ENCODE measurements at places on chromosomes 1 and 21.
A peak's percentile ranks its signal among the peaks of the same experiment; 100 is the strongest.

- DNase-seq: no peak
These were observed 90.2 kb upstream of the SGIP1 start for GRCh38 chr1:66443793-66444192.

DNA sequence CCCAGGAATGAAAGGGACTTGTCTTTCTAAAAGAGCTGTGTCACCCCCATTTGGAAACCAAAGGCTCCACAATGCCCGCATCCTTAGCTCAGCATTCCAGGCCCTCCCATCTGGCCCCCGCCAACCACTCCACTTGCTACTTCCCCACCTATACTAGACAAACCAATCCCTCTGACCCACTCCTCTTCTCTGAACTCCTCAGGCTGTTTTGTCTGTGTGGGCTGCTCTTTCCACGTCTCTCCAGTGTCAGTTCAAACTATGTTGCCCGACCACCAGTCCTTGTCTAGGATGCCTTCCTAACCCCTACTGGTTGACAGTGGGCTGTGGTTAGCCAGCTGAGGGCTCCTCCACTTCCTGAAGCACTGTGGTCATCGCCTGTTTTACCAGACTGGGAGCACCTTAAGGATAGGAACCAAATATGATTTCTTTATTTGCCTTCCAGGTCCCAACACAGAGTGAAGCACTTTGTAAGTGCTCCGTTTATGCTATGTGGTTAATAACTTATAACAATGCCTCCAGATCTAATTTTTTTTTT, 8.1 kb upstream of the COA7 start:
- no peak for DNase-seq

GRCh38 chr1:105793536-105794146, 1262.8 kb upstream of the PRMT6 start:
- DNase-seq: peak; percentile 24

- no peak for DNase-seq
These were observed 19.2 kb upstream of the EPS8L3 start for GRCh38 chr1:109782927-109783326.

DNA sequence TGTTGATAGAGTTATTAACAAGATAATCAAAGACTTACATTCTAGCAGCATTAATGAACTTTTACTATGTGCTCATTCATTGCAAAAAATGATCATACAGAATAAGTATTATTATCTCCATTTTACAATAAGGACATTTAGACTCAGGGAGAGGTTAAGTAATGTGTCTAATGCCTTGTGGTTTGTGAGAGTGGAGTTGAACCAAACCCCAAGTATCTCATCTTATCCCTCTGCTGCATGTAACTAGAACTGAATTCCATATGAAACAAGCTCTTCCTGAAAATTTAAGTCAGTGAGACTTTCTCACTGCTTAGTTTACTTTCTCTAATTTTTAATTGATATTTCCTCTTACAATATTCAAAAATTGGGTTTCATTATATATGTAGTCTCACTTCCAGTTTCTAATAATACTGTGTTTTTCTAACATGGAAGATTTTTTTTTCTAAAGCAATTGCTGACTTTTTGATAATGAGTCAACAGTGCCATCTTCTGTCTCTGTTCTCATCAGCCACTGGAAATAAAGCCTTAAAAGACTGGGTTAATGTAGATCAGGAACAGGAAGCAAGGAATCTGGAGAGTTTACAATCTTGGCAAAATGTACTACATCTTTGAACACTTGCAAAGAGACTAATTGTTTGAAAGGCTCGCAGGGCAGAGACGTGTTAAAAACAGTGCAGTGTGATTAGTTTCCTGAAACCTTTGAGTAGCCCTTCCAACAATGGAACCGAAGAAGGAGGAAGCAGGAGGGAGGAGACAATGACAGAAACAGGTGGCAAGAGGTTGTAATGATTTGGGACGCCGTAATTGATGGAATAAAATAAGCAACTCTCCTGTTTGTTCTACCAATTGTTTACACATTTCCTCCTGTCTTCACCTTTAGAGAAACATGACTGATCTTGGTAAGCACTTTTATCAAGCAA, 567.6 kb downstream of the MRPL39 start:
- peak; percentile 49 for DNase-seq

GRCh38 chr1:89912073-89912472, 82.8 kb upstream of the ZNF326 start:
- no peak for DNase-seq

DNA sequence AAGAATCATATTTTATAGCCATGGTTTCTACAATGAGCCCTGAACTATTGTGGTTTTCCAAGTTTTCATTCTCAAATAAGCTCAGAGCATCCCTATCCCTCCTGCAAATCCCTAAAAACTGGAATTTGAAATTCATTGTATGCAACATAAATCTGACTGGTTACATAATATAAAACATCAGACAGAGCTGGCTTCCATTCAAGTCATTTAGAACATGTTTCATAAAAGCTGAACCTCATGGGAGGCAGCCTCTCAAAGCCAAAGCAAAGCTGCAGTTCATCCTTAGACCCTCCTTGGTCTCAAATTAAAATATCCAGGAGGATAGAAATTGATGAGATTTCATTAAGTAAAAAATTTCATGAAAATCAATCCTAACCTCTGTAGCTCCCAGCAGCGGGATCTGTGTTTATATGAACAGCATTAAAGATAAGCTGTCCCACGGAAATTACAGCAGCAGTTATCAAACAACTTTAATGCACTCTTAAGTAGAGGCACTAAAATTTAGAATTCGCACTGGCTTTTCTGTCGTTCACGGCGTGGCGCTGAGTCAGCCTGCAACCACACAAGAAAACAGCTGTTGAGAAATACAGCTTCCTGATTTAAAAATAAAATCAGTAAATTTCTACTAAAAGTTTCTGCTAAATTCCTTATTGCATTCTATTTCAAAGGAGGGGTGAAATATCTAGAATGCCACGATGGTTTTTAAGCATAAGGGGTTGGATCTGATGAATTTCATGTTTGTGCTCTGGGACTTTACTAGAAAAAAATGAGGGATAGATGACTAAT, 99.9 kb upstream of the TIAM1 start:
- peak; percentile 59 for DNase-seq

DNA sequence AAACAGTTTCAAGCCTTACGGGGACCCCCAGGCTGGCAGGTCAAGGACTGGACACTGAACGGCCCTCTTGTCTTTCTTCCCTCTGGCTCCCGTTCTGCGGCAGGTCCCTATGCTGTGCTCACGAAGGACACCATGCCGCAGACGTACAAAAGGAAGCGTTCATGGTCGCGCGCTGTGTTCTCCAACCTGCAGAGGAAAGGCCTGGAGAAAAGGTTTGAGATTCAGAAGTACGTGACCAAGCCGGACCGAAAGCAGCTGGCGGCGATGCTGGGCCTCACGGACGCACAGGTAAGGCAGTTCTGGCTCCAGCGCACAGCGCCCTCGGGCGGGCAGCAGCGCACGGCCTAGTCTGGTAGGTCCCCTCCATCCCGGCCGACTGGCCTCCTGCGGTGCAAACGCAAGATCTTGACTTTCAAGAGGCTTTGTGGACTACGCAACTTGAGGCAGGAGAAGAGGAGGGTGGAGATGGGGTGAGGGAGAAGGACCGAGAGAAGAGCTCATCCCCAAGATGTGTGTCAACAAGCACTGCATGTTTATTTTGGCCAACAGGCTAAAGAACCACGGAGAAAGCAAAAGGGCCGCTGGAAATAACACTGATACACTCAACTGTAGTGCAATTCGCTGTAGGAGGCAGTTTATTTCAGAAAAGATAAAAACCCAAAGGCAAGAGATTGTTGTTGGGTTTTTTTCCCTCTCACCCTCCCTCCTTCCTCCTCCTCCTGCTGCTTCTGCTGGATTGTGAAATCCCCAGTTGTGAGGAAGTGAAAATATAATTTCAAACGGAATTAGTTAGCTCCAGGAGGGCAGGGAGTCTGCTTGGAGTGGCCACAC, 3.0 kb downstream of the HLX start:
- peak; percentile 46 for DNase-seq

DNA sequence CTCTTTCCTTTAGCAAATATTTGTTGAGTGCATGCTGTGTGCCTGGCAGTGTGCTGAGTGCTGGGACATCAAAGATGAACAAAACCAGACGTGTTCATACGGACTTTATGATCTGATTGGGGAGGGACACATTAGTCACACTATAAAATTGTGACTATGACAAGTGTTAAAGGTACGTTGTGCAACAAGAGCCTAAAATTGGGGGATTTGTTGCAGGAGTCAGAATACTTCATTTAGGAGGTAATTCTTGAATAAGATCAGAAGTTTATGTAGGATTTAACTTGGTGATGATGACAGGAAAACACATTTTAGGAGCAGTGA, 29.6 kb downstream of the B3GALT2 start:
- DNase-seq: no peak

GRCh38 chr1:53190210-53190611, 6.4 kb upstream of the CPT2 start:
- no peak for DNase-seq
